ENCODE measurements at places on chromosomes 4 and X.

GRCh38 chr4:106914223-106914622 lies 121.9 kb downstream of the DKK2 start:
- no peak for DNase-seq

- no peak for DNase-seq
Measured at GRCh38 chrX:41234962-41235361, 99.0 kb upstream of the DDX3X start.

- DNase-seq: no peak
Measured at GRCh38 chr4:26217961-26218676, 102.7 kb upstream of the RBPJ start.

DNA sequence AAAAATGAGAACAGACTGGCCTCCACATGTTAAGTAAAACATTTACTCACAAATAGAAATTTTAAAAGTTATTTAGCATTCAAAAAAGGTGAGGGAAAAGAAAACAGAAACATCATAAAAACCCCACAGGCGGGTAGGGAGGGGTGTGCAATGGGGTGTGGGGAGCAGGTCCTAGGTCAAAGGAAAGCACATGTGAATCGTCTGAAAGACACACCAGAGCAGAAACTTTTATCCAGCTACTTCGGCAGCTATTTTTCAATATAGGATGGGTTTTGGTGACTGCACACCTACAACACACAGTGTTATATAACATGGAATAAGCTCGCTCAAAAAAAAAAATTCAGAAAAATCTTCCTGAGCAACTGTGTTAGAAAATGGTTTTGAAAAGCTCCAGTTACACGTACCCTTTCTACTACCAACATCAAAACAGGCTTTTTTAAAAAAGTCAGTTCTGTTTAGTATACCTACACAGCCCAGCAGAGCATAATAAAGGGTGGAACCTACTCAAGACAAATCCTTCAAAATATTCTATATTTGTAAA lies 1.6 kb downstream of the OTUD4 start:
- no peak for DNase-seq

DNA sequence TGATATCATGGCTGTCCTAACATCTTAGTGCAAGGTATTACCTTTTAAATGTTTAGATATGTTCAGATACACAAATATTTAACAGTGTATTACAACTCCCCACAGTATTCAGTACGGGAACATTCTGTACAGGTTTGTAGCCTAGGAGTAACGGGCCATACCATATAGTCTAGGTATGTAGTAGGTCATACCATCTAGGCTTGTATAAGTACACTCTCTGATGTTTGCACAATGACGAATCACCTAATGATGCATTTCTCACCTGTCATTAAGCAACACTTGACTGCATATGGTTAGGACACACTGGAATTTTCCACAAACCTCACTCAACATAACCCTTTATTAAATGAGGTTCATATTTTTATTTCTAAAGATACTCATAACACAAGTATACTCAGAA lies 67.7 kb downstream of the THOC2 start:
- no peak for DNase-seq

GRCh38 chrX:68402094-68402493 lies 31.2 kb downstream of the OPHN1 start:
- DNase-seq: no peak

- DNase-seq: no peak
Measured at GRCh38 chr4:148632476-148632875, 190.3 kb upstream of the NR3C2 start.

DNA sequence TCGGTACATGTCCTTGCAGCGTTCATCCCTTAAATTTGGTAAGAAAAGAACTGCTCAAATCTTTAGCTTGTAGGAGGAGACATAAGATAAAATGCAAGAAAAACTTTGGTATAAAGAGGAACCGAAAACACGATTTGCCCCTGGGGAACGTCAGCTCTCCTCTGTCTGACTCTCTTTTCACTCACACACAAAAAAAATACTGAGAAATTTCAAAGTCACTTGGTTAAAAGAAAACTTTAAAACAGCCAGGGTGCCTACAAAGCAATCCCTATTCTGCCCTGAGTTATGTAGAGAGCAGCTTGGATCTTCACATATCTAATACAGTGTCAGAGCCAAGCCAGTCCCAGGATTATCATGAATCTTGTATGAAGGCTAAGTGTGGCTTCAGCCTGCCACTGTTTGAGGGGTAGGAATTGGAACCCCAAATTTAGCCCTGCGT lies 248.5 kb upstream of the CXXC4 start:
- no peak for DNase-seq

DNA sequence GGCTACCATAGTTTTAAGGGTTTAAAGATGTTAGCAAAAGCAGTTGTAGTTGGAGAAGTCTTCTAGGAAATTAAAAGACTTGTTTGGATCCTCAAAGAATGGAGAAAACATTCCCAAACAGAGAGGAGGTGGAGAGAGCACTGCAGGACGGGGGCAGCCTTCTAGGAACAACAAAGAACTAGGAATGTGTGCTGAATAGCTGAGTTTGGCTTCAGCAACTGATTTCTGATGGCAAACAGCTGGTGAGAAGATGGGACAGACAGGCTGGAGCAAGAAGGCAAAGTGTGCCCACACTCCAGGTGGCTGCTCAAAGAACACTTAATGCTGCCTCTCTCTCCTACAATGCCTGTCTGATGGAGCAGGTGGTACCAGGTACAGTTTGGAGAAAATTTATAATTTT lies 1331.1 kb downstream of the ADGRL3 start:
- DNase-seq: peak; percentile 1

- no peak for DNase-seq
Measured at GRCh38 chr4:94141001-94141400, 66.7 kb upstream of the SMARCAD1 start.

DNA sequence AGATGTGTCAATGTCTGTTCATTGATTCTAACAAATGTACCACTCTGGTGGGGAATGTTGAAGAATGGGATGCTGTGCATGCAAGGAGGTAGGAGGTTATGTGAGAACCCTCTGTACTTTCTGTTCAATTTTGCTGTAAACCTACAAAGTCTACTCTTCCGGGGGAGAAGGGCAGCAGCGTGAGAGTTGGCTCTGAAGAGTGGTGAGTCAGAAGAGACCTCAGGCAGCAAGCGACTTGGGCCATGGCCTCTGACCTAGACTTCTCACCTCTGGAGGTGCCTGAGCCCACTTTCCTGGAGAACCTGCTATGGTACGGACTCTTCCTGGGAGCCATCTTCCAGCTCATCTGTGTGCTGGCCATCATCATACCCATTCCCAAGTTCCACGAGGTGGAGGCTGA lies 26.7 kb downstream of the MANBA start:
- no peak for DNase-seq

GRCh38 chr4:1359144-1359501 lies 12.1 kb downstream of the UVSSA start:
- DNase-seq: no peak

DNA sequence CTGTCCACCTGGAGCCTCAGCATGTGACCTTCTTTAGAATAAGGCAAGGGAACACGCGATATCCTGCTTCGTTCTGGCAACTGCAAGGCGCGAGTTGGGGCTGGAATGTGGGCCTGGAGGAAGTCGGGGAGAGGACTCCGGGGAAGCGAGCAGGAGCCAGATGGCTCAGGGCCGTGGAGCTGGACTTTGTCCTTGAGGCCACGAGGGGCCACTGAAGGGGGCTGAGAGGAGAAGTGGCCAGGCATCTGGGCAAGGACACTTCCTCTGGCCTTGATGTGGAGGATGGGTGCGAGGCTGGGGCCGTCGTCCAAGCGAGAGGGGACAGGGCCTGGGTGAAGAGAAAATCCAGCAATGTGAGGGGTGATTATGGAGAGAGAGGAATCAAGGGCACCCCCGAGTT lies 12.2 kb upstream of the DUSP9 start:
- no peak for DNase-seq

- no peak for DNase-seq
Measured at GRCh38 chr4:52573551-52573950, 85.5 kb downstream of the USP46 start.

GRCh38 chr4:177283167-177283566 lies 26.5 kb upstream of the NEIL3 start:
- no peak for DNase-seq

DNA sequence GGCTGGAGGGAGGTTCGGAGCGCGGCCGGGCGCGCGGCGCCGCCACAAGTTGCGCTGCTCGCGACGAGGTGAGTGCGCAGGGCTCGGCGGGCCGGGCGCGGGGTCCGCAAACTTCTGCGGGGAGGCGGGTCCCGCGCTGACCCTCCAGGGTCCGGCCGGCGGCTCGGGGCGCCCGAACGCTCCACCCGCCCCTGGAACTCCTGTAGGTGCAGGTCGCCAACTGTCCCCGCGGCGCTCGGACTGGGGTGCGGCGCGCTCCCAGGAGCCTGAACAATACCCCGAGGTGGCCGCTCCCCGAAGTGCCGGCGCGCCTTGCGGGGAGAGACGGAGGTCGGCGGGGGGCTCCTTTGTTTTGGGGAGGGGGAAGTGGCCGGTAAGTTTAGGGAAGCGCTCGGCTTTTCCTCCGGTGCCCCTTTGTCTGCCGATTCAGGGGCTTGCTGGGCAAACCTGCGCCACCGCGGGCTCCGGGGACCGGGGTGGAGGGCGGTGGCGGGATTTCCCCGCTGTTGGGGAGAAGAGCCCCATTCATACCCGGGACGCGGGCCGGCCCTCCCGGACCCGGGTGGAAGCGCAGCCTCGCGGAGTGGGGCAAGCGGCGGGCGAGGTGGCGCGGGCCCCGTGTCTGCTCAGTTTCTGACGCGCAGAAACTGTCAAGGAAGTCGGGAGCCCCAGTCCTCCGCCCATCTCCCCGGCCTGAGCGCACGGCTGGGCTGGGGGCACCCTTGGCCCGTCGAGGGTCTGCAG lies 694 bp downstream of the TBL1X start:
- no peak for DNase-seq

- no peak for DNase-seq
Measured at GRCh38 chr4:127856813-127857447, 23.8 kb upstream of the PLK4 start.

- DNase-seq: no peak
Measured at GRCh38 chrX:13569479-13570260, at the start of gene EGFL6. Gene EGFL6, plus strand, starts transcription at chrX:13569601. Its CDS starts 261 bp downstream, at chrX:13569862.

GRCh38 chrX:110743679-110744340 lies 51.8 kb downstream of the CHRDL1 start:
- no peak for DNase-seq

GRCh38 chrX:2635342-2635741 lies 55.8 kb upstream of the CD99 start:
- no peak for DNase-seq

- DNase-seq: no peak
Measured at GRCh38 chrX:9298221-9298620, 166.6 kb upstream of the TBL1X start.

- no peak for DNase-seq
Measured at GRCh38 chrX:134580907-134581306, 77.4 kb downstream of the PLAC1 start.

GRCh38 chrX:129665916-129666644 lies 11.3 kb upstream of the APLN start:
- no peak for DNase-seq

DNA sequence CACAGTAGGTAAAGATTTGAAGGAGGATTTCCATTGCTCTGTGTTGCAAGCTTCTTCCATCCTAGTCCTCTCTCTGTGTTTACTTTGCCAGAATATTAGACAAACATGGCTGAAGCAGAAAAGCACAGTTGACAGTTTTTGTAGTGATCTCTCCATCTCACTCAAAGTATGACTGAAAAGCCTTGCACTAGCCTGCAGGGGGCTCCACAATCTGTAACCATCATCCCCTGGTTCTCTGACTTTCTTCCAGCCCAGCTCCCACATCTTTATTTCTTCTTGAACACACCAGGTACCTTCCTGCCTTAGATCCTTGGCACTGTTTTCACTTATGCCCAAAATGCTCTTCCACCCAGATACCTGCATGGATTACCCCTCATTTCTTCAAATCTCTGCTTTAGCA lies 34.1 kb upstream of the HHIP start:
- no peak for DNase-seq

DNA sequence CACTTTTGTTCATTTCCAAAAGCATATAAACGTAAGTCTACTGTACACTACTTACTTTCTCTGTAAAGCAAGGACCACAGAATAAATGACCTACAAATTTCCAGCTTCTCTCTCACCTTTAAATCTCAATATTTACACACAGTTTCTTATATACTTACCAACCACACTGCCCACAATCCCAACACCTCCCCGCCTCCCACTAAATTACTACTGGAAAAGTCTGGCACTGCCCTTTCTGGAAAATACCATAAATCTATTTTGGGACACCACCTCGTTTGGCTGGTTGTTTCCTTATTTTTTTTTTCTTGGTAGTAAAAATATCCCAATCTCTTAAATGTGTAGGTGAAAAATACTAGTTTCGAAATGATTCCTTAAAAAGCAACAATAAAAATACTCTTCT lies 19.6 kb downstream of the FAT1 start:
- no peak for DNase-seq

GRCh38 chr4:146121757-146122156 lies 53.8 kb upstream of the LSM6 start:
- DNase-seq: no peak

GRCh38 chrX:77668391-77669237 lies 117.4 kb downstream of the ATRX start:
- no peak for DNase-seq

DNA sequence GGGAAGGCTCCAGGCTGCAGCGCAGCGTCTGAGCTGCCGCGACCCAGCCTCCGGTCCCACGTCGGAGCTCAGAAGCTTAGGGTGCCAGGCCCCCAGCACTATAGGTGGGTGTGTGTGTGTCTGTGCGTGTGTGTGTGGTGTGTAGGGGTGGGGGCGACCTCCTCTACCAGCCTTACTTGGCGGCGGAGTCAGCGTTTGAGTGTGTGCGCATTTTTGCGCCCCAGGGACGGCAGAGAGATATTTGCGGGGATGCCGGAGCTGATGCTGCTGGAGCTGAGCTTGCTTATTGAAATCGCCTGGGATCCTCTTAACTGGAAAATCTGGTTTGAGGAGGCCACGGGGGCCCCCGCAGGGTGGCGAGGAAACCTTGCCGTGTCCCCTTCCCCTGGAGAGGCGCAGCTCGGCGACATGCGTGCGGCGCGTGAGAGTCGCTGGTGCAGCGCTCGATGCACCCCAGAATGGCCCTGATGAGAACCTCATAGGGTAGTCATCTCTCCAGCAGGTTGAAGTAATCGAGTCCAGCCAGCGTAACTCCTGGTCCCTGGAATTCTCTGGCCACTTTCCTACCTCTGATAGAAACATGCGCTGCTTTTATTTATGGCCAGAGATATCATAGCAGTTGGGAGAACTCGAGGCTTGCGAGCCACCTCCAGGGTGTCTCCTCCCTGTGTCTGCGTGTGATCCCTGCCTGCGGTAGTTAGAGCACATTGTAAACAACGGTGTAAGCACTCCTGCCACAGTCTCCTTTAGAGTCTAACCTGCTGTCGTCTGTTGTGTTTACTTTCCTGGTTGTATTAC lies 2.7 kb downstream of the ADGRL3 start:
- peak; percentile 9 for DNase-seq

GRCh38 chr4:181611946-181612600 lies 631.1 kb upstream of the TENM3 start:
- DNase-seq: no peak
